ENCODE measurements at places on chromosomes 7 and 10.

DNA sequence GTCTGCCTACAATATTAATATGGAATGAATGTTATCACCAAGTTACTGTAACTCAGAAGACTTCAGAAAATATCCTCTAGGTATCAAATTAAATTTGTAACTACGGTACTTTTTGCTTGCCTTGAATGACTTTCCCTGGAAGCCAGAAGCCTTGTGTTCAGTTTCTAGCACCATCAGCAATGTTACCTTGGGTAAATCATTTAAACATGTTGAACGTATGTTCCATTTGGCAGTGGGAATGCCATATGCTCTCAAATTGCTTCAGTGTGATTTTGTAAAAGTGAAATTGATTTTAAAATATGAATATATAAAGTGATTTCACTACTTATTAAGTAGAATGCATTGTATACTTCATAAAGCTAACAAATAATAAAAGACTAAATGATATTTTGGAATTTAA is 11.2 kb downstream of the RPA3 start:
- no peak for DNase-seq

DNA sequence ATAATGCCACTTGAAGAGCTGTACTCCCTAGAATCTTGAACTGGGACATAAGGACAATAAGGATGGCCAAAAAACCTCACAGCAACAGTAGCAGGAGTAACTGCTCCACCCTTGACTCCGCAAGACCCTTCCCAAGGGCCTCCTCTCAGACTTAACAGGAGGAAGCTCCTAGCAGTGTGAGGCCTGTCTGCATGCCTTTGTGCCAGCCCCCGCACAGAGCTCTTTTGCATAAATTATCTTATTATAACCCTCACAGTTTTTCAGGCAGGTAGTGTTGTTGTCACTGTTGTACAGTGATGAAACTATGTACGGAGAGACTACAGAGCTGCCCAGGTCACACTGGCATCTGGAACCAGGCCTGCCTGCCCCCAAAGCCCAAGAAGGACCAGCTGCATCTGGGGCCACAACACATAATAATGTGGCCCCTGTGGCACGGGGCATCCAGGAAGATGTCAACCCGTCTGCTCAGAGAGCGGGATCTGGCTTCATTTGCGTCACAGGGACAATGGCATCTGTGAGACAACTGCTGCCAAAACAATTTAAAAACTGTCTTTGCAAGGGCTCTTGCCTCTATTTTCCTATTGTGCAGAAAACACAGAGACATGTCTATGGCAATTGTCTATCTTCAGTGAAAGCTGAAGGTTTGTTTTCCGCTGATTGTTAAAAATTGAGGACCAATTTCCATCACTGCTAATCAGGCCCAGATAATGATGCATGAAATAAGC is 249.3 kb upstream of the GRB10 start:
- no peak for DNase-seq

DNA sequence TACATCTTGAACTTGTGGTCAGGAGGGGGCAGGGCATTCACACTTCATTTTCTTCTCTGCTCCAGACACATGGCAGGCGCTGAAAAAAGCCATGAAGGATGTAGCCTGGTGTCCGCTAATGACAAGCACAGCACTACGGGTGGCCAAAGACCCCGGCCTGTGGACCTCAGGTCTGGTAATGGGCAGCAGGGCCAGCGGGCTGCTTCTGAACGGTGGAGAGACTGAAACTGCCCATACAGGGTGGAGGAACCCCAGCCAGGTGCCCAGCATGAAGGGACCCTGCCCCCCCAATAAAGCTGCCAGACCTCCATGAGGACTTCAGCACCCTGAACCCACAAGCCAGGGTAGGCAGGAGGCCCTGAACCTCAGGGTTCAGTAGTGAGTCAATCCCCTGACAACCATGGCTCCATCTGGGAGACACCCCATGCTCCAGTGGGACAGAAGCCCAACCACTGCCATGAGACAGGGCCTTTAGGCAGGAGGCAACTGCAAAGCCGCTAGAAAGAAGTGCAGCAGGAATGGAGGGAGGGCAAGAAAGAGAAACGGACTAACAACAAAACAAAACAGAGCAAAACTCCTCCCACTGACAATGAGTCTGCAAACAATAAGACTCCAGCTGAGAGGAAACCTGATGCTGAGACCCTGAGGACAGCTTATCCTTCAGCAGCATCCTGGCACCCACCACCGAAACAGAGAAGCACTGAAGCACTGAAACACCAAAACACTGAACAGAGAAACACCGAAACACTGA is 140.2 kb upstream of the PPP2R2D start:
- no peak for DNase-seq

GRCh38 chr10:122077311-122077875 is 88.4 kb downstream of the TACC2 start:
- DNase-seq = no peak

- DNase-seq = no peak
These were observed 36.0 kb downstream of the EZH2 start for GRCh38 chr7:148847815-148848734.

DNA sequence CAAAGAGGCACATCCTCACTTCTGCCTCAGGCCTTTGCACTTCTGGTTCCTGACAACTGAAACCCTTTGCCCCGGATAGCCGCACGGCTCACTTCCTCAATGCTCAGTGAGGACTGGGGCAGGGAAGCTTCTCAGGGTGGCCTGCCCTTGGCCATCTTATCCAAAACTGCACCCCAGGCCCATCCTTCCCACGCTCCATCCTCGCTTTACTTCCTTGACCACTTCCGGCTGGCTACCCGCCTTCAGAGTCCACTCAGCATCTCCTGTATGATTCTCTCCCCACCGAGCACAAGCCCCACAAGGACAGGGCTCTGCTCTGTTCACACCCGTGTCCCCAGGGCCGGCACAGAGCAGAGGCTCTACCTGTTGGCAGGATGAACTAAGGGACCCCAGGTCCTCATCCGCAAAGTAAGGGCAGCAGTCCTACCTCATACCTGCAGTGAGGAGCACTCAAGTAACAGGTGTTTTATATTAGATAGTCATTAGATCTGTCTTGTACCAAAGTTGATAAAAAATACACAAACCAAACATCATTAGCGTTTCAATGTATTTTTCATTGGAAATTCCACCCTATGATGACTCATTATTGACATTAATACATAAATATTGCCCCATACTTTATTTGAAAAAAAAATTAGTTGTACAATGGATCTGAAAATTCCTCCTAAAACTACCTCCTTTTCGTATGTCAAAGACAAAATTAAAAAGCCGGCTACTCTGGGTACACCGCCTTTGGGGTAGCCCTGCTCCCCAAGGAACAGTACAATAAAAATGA is 35.0 kb downstream of the GNA12 start:
- no peak for DNase-seq

DNA sequence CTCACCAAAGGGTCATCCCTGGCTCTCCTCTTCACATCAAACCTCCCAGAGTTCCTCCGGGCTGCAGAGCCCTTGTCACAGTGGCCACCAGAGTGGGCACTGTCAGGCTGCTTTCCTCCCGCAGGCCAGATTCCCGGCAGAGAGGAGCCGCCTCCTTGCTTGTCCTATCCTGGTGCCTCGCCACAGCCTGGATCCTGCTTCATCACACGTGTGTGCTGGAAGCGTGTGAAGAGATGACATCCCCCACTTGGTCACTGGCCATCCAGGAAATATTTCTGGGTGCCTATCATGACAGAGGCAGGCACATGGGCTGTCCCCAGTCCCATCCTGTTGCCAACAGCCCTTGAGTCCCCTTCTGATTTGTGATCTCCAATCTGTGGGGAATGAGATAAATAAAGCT is 15.0 kb downstream of the INSIG1 start:
- DNase-seq = no peak

GRCh38 chr7:79598351-79598750 is 144.9 kb upstream of the MAGI2 start:
- DNase-seq = no peak

Measured in esophagus muscularis mucosa (tissue), 4 donors.